ENCODE measurements at places on chromosomes 2 and 18.

- no peak for DNase-seq
Measured at GRCh38 chr2:166173263-166173662, 45.4 kb upstream of the SCN1A start.

DNA sequence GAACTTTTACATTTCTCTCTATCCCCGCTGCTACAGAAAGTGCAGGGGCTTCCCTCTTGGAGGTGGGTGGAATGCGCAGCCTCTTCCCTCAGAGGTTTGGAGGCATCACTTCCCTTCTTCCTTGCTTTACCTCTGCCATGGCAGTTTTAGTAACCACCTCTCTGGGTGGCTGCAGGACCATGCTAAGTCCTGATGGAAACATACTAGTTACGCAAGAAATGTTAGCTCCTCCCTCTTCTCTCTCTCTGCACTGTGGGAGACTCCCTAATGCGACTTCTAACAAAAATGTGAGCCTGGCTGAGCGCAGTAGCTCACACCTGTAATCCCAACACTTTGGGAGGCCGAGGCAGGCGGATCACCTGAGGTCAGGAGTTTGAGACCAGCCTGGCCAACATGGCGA is 116.8 kb upstream of the RAB6C start:
- no peak for DNase-seq

- no peak for DNase-seq
Measured at GRCh38 chr2:157444641-157445040, 752 bp upstream of the CYTIP start.

- DNase-seq: no peak
Measured at GRCh38 chr2:107462181-107462580, 364.5 kb upstream of the RGPD4 start.

GRCh38 chr2:146669735-146670134 is 1175.1 kb upstream of the ACVR2A start:
- no peak for DNase-seq

- DNase-seq: no peak
Measured at GRCh38 chr2:215536510-215536909, 100.6 kb upstream of the FN1 start.

GRCh38 chr2:128451084-128452023 is 132.7 kb upstream of the HS6ST1 start:
- DNase-seq: peak; percentile 12

GRCh38 chr2:101912545-101912944 is 79.2 kb upstream of the IL1R2 start:
- peak; percentile 41 for DNase-seq

GRCh38 chr18:58394046-58394445 is 234.8 kb downstream of the ALPK2 start:
- no peak for DNase-seq

GRCh38 chr18:3184275-3184963 is 35.3 kb downstream of the MYOM1 start:
- DNase-seq: no peak

DNA sequence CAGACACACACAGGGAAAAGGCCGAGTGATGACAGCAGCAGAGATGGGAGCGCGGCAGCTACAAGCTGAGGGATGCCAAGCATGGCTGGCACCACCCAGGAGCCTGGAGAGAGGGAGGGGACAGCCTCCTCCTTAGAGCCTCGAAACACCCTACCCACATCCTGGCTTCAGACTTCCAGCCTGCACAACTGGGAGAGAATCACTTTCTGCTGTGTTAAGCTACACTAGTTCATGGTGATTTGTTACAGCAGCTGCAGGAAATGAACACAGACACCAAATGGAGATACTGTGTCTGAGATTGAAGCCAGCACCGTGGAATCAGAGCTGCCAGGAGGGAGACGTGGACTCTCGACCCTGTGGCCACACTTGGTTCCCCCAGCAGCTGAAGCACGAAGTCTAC is 27.5 kb upstream of the FOSL2 start:
- no peak for DNase-seq

DNA sequence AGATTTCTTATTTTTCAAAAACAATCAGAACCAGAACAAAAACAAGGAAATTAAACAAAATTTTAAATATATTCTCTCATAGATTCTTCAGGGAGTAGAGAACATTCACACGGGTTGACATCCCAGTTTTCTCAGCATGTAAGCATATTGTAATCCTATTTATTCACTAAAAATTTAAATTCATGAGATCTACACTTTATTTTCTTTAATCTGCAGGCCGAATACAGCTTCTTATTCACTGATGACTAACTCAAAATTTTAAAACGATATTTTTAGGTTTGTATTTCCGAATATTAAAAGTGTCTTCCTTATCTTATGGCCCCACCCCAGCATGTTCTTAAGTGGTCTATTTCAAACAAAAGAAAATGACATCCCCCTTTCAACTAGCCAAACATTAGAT is 262.4 kb downstream of the MEIS1 start:
- DNase-seq: no peak

DNA sequence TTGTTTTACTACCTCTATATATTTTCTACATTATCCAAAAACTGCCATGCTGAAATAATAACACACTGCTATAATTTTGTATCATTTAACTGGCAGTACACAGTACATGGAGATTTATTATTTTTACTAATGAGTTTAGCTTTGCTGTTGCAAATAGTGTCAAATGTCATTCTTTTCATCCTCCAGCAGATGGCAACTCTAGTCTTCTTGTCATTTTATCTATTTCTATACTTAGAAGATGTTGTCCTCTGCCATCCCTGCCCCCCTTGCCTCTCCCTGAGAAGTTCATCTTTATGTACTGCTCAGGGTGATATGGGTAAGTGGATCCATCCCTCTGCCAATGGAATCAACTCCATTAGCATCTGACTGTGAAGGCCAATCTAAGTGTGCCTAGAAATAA is 21.7 kb upstream of the LRRTM1 start:
- DNase-seq: no peak

DNA sequence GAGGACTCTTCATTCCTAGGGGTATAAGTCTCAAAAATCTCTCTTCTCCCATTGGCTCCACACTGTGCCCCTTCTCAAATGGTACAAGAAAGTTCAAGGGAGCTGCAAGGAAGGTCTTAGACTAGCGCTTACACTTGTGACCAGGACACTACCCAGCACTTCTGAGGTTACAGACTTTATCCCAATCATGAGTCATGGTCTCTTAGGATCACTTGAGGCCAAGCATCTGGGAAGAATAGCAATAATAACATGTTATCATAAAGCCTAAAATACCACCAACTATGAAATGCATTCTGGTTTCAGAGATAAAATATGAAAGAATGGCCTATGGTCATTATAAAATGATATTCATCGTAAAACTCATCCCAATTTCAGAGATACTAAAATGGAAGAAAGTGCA is 309.9 kb upstream of the PKDCC start:
- DNase-seq: no peak

GRCh38 chr2:55277310-55277709 is 8.3 kb upstream of the MTIF2 start:
- DNase-seq: no peak

GRCh38 chr2:150903461-150903860 is 358.2 kb downstream of the RBM43 start:
- DNase-seq: no peak

DNA sequence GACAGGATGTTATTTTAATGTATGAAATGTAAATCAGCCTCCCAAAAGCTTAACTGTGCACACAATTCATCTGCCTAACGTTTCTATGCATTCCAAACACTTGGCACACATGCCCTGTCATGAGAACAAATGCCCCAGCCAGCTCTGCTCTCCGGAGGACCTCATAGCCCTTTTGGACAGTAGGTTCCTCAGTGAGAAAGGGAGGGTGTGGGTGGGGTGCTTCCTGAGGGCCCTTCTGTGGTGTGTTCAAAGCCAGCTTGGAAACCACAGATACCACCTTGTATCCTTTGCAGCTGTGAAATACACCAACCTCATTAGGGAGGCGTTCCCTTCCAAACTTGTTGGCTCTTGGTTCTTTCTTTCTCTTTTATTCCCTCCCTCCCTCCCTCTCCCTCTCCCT is 102.2 kb upstream of the ASB18 start:
- peak; percentile 43 for DNase-seq

DNA sequence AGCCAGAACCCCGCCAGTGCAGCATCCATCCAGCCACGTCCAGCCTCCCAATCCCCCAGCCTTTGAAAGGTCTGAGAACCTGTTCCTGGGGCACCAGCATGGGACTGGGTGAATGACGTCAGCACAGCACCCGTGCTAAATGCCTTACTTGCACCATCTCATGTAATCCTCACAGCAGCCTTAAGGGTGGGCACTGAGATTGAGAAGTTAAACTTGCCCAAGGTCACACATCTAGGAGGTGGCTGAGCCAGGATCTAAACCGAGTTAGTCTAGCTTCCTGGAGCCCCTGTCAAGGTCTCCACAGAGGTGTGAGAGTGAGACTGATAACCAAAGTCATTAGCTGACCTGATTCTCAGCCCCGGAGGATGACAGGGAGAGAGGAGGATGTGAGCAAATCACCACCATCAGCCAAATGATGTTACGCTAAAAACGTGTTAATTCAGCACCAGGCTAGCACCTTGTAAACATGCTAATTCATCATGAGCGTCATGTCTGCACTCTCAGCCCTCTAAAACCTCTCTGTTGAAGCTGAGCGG is 4.6 kb downstream of the CD8A start:
- DNase-seq: peak; percentile 77

- no peak for DNase-seq
Measured at GRCh38 chr18:3538954-3539617, 89.1 kb downstream of the TGIF1 start.

GRCh38 chr18:22690556-22690955 is 242.6 kb upstream of the RBBP8 start:
- no peak for DNase-seq

DNA sequence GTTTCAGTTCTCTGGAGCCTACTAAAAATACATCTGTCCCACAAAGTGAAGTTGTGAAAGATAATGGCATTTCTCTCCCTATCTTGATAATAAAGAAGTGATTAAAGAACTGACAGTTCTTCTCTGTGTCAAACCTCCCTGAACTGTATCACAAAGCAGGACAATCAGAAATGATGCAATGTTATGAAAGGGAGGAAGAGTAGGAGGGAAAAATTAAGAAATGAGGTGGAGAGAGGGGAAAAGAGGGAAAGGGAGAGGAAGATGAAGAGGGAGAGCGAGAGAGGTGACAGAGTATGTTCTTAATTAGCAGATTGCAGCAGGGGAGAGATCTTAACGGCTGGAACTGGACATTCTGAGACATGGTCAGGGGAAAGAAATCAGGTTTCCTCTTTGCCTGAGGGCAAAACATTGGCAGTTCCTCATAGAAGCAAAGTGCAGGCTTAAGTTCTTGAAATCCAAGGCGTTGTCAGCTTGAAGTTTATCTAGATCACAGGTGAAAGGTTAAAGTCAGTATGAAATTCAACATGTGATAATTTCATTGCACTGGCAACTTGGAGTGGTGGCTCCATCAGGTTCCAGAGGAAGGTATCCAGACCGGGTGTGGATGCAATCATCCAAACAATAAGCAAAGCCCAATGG is 54.6 kb downstream of the RDH14 start:
- no peak for DNase-seq

- no peak for DNase-seq
Measured at GRCh38 chr2:120991441-120991840, 255.8 kb downstream of the GLI2 start.

- no peak for DNase-seq
Measured at GRCh38 chr18:75916624-75916982, 489.1 kb upstream of the SMIM21 start.

- DNase-seq: peak; percentile 44
Measured at GRCh38 chr2:11344956-11345677, 681 bp upstream of the ROCK2 start.

GRCh38 chr2:144704709-144705095 is 184.8 kb upstream of the ZEB2 start:
- DNase-seq: no peak

GRCh38 chr2:40028792-40029488 is 249.9 kb upstream of the THUMPD2 start:
- no peak for DNase-seq

GRCh38 chr18:6747646-6748045 is 18.1 kb downstream of the ARHGAP28 start:
- DNase-seq: no peak

GRCh38 chr18:50393802-50394201 is 19.0 kb downstream of the SKA1 start:
- DNase-seq: no peak

DNA sequence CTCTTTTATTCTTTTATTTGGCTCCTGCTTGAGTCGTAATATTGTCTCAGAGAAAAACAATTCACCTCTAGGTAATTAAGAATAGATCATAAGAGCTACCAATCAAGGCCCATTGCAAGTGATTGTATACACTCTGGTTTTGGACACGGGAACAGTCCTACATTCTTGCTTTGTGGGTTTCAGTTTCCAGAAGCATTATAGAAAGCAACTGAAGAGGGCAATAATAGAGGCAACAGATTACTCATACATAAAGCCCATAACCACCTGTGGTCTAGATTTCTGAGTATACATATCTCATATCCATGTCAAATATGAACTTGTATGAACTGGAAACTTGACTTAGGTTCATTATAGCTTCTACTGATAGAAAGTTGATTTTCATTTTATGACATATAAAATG is 65.4 kb downstream of the DIS3L2 start:
- DNase-seq: no peak

GRCh38 chr18:35511428-35511827 is 13.7 kb upstream of the INO80C start:
- no peak for DNase-seq

DNA sequence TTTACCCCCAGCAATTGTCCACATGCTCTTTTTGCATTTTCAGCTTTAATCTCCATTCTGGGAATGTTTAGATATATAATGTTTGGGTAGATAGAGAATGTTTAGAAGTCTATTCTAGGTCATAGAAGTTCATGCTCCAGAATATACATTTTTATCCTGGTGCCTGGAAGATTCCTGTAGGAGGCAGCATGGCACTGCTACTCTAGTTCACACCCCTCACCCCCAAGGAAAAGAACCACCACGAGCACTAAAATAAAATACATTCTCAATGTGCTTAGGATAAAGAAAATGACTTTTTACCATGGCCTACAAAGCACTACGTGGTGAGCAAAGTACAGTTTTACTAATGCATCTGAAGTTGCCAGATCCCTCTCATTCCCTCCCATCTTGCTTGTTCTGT is 53.8 kb downstream of the MYO1B start:
- no peak for DNase-seq
